ENCODE measurements at places on chromosomes 6 and 20. TPM values are rescaled to one million over a fixed set of nuclear protein-coding genes. Genes with fewer than 3 reads are reported as not detected.
A peak's percentile ranks its signal among the peaks of the same experiment; 100 is the strongest.

BCL2L1 gene
- total RNA-seq: 30.5 TPM

MAP1LC3A gene
- total RNA-seq: 20.3 TPM

NMBR gene
- total RNA-seq: not detected

BNIP5 gene
- total RNA-seq: not detected

GMPR gene
- total RNA-seq: 3.7 TPM

RWDD2A gene
- total RNA-seq: 3.5 TPM

PDE7B gene
- 1.1 TPM for total RNA-seq

PGC gene
- not detected for total RNA-seq

SIGLEC1 gene
- total RNA-seq: 13.9 TPM

- DNase-seq: no peak
- no peak overlapping the region for H3K4me3 ChIP-seq
- no peak overlapping the region for H3K27ac ChIP-seq
- no peaks in the 10 kb centered on the region for H3K36me3 ChIP-seq
- H3K4me1 ChIP-seq: no peaks in the 10 kb centered on the region
Measured at GRCh38 chr6:153056308-153056707, 53.8 kb upstream of the MTRF1L start.

DNA sequence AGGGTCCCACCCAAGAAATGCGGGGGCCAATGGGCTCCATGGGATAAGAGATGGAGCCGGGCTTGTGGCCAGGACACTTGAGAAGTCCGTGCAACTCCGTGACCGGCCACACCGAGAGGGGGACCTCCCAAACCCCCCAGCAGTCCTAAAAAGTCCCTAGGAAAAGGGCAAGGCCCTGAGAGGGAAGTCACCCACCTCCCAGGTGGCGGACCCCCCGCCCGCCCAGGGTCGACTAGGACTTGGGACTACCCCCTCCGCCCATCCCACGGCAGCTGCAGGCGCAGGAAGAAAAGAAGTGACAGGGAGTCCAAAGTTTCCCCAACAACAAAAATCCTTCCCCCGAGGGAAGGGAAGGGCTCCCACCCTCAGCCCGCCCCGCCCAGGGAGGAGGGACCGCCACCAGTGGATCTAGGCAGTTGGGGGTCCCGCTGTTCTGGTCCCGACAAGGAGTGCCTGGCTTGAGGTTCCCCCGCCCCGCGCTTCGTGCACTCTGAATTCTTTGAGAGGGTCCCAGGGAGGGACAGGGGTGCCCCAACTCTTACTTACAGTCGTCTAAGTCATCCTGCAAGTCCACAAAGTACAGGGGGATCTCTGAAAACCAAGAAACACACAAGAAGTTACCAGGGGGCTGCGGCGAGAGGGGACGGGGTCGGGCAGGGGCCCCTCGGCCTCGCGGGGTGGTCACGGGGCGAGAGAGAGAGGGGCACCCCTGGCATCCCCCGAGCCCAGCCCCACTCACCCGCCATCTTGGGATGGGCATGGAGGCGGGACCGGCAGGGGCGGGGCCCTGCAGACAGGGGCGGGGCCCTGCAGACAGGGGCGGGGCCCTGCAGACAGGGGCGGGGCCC, 611 bp upstream of the RAB22A start:
- H3K27ac ChIP-seq: no peak overlapping the region
- peak; percentile 79 for DNase-seq
- H3K4me1 ChIP-seq: no peaks in the 10 kb centered on the region
- no peaks in the 10 kb centered on the region for H3K36me3 ChIP-seq
- no peaks in the 10 kb centered on the region for H3K27me3 ChIP-seq

- H3K27ac ChIP-seq: no peak overlapping the region
- no peaks in the 10 kb centered on the region for H3K36me3 ChIP-seq
- H3K4me3 ChIP-seq: no peak overlapping the region
- no peak for DNase-seq
Measured at GRCh38 chr6:108446629-108447150, 114.0 kb upstream of the FOXO3 start.

GRCh38 chr6:66344796-66345195, 637.8 kb upstream of the EYS start:
- no peaks in the 10 kb centered on the region for H3K4me1 ChIP-seq
- no peak overlapping the region for H3K4me3 ChIP-seq
- H3K36me3 ChIP-seq: no peaks in the 10 kb centered on the region

DNA sequence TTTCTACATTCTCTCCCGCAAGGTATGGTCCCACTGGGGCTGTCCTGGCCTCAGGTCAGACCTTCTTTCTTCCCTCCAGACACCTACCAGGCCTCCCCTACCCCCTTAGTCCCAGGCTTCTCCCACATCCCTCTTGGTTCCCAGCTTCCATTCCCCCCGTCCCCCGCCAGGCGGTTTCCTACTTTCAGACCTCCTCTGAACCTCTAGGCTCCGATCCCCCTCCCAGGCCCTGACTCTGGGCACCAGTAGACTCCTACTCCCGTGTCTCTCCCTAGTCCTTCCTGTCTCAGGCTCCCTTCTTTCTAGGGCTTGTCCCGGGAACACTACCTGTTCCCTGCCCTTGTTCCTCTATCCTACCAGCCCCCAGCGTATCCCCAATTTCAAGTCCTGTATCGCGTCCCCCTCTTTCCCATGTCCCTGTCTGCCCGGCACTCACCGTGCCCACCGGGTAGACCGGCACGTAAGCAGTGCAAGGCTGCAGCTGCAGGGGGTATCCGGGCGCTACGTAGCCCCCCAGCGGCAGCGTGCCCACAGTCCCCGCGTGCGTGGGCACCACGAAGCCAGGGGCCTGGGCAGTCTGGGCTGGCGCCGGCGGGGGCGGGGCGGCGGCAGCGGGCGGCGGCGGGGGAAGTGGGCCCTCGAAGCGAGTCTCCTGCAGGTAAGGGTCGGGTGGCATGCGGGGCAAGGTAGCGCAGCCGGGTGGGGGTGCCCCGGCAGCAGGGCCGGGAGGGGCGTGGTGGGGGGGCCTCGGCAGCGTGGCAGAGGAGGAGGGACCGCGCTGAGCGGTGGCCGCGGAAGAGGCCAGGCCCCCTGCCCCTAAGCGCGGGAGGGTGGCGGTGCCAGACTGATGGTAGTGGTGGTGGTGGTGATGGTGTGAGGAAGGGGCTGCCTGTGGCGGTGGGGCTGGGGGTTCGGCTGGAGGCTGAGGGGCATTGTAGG, 1.5 kb downstream of the PRRT1 start:
- DNase-seq: no peak
- no peak overlapping the region for H3K27ac ChIP-seq
- H3K27me3 ChIP-seq: peaks cover 6% of the 10 kb centered on the region
- H3K4me3 ChIP-seq: no peak overlapping the region
- H3K36me3 ChIP-seq: no peaks in the 10 kb centered on the region
- no peaks in the 10 kb centered on the region for H3K4me1 ChIP-seq

DNA sequence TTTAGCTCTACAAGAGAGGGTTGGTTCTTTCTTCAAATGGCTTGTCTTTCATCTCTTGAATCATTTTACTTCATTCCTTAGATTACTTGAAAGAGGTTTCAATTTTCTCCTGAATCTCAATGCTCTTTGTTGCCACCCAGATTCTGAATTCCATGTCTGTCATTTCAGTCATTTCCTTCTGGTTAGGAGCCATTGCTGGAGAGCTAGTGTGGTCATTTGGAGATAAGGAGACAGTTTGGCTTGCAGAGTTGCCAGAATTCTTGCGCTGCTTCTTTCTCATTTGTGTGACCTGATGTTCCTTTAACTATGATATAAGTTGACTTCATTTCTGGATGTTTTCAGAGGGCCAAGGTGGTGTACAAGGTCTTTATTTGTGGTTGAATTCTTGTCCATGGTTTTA, 157.8 kb downstream of the SLC22A3 start:
- no peaks in the 10 kb centered on the region for H3K27me3 ChIP-seq
- DNase-seq: no peak
- H3K27ac ChIP-seq: no peak overlapping the region
- H3K36me3 ChIP-seq: peaks cover 1% of the 10 kb centered on the region
- H3K4me3 ChIP-seq: no peak overlapping the region

DNA sequence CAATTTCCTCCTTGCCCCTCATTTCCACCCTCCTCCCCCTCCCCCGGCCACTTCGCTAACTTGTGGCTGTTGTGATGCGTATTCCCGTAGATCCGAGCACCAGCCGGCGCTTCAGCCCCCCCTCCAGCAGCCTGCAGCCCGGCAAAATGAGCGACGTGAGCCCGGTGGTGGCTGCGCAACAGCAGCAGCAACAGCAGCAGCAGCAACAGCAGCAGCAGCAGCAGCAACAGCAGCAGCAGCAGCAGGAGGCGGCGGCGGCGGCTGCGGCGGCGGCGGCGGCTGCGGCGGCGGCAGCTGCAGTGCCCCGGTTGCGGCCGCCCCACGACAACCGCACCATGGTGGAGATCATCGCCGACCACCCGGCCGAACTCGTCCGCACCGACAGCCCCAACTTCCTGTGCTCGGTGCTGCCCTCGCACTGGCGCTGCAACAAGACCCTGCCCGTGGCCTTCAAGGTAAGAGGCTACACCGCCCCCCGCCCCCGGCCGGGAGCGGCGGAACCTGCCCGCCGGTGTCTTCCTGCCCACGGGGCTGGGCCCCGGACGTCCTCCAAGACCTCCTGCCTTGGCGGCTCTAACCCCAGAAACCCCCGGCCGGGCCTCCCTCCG, 44.9 kb upstream of the SUPT3H start:
- DNase-seq: peak; percentile 65
- peak overlapping the region; percentile 37 for H3K4me3 ChIP-seq
- no peaks in the 10 kb centered on the region for H3K27me3 ChIP-seq

GRCh38 chr6:167287513-167288048, 3.5 kb upstream of the UNC93A start:
- H3K36me3 ChIP-seq: no peaks in the 10 kb centered on the region
- H3K27ac ChIP-seq: no peak overlapping the region
- H3K27me3 ChIP-seq: no peaks in the 10 kb centered on the region
- H3K4me1 ChIP-seq: peaks cover 11% of the 10 kb centered on the region

GRCh38 chr20:16066571-16066970, 506.7 kb downstream of the KIF16B start:
- no peak for DNase-seq
- no peaks in the 10 kb centered on the region for H3K27me3 ChIP-seq
- no peaks in the 10 kb centered on the region for H3K36me3 ChIP-seq
- no peak overlapping the region for H3K27ac ChIP-seq

DNA sequence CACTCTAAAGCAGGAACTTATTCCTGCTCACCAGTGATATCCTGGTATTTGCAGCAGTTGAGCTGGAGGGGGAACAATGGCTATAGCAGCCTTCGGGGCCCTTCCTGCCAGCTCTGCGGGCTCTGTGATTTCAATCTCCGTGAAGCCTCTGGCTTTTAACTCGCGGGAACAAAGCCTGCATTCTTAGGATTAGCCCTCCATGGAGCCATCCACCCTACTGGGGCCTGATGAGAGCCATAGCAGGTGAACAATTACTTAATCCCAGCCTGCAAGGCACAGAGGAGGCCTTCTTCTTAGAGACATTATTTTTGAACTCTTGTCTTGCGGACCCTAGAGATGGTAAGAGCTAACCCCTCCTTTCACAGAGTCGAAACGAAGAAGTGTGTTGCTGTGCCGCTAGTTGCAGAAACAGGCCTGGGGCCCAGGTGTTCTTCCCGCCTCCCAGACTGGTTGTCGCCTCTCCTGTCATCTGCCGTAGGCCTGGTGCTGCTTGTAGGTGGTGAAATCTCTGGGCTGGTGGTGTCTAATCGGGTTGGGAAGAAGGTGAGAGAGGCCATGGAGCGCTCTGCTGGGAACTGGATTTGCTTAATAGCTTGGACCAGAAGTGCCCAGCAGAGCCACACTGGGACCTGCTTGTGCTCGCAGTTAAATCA, 9.7 kb downstream of the GHRH start:
- no peaks in the 10 kb centered on the region for H3K36me3 ChIP-seq
- DNase-seq: no peak
- H3K27me3 ChIP-seq: no peaks in the 10 kb centered on the region
- H3K4me3 ChIP-seq: no peak overlapping the region
- no peaks in the 10 kb centered on the region for H3K4me1 ChIP-seq

- H3K4me1 ChIP-seq: no peaks in the 10 kb centered on the region
- H3K4me3 ChIP-seq: no peak overlapping the region
- no peaks in the 10 kb centered on the region for H3K27me3 ChIP-seq
- no peak overlapping the region for H3K27ac ChIP-seq
Measured at GRCh38 chr20:4299773-4300172, 284.4 kb upstream of the RNF24 start.

GRCh38 chr20:32142088-32142487, 32.6 kb downstream of the TM9SF4 start:
- H3K4me3 ChIP-seq: no peak overlapping the region
- peaks cover 19% of the 10 kb centered on the region for H3K36me3 ChIP-seq
- H3K27ac ChIP-seq: no peak overlapping the region
- H3K4me1 ChIP-seq: no peaks in the 10 kb centered on the region
- H3K27me3 ChIP-seq: no peaks in the 10 kb centered on the region

DNA sequence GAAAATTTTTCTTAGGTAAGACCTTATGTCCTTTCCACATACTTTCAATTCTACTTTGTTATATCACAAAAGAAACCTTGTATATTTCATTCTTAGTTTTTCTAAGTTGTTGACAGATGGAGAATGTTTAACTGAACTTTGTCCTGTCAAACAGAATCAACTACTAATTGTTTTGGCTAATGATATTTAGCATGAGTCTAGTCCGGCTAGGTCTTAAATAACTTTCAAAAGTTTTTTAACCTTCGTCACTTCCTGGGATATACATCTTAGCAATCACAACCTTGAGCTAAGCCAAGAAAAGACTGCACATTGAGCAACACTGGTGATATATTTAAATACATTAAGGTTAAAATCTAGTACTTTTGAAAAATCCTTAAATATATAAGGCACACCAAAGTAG, 62.9 kb upstream of the RUNX2 start:
- H3K4me1 ChIP-seq: no peaks in the 10 kb centered on the region
- DNase-seq: no peak
- H3K27me3 ChIP-seq: no peaks in the 10 kb centered on the region
- no peak overlapping the region for H3K27ac ChIP-seq
- H3K4me3 ChIP-seq: peak overlapping the region; percentile 8
- no peaks in the 10 kb centered on the region for H3K36me3 ChIP-seq
